ENCODE measurements at places on chromosomes 1 and 21. TPM values are rescaled to one million over a fixed set of nuclear protein-coding genes. Genes with fewer than 3 reads are reported as not detected.

The KANK4 gene
- not detected for total RNA-seq

The PGBD2 gene
- 18.3 TPM for total RNA-seq

The LCE6A gene
- total RNA-seq: not detected

The HAO2 gene
- total RNA-seq: not detected

The CELA3A gene
- total RNA-seq: not detected

The PLCH2 gene
- 26.6 TPM for total RNA-seq

GRCh38 chr1:100585786-100586185 is 47.8 kb downstream of the GPR88 start:
- H3K4me3 ChIP-seq: no peak overlapping the region
- no peak overlapping the region for H3K27ac ChIP-seq
- H3K4me1 ChIP-seq: no peaks in the 10 kb centered on the region
- no peaks in the 10 kb centered on the region for H3K36me3 ChIP-seq
- H3K27me3 ChIP-seq: no peaks in the 10 kb centered on the region
- no peak for DNase-seq

DNA sequence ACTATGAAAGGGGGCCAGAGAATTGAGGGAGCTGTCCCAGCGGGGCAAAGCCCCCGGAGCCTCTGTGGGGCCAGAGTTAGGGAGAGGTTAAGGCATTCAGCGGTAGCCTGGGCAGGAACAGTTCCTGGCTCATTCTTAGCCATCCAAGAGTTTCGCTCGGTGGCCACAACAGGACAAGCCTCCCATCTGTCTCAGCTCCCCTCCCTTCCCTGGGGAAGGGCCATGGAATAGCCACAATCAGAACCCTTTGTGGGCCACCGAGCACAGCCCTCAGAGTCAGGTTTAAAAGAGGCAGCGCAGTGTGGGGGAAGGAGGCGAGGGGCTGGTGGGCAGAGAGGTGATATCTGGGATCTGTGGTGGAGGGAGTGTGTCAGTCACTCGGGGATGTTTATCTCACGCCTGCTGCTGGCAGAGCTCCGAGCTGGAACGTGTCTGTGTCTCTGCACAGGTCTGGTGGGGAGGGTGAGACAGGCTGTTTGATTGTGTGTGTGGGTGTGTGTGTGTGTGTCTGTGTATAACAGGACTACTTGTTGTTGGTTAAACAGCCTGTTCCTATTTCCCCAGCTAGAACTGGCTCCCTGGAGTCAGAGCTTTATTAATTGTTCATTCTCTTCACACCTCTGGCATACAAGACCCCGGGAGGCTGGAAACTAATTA is 49.6 kb upstream of the GOLT1A start:
- H3K36me3 ChIP-seq: no peaks in the 10 kb centered on the region
- H3K27ac ChIP-seq: no peak overlapping the region
- H3K27me3 ChIP-seq: peaks cover 6% of the 10 kb centered on the region
- H3K4me3 ChIP-seq: no peak overlapping the region

DNA sequence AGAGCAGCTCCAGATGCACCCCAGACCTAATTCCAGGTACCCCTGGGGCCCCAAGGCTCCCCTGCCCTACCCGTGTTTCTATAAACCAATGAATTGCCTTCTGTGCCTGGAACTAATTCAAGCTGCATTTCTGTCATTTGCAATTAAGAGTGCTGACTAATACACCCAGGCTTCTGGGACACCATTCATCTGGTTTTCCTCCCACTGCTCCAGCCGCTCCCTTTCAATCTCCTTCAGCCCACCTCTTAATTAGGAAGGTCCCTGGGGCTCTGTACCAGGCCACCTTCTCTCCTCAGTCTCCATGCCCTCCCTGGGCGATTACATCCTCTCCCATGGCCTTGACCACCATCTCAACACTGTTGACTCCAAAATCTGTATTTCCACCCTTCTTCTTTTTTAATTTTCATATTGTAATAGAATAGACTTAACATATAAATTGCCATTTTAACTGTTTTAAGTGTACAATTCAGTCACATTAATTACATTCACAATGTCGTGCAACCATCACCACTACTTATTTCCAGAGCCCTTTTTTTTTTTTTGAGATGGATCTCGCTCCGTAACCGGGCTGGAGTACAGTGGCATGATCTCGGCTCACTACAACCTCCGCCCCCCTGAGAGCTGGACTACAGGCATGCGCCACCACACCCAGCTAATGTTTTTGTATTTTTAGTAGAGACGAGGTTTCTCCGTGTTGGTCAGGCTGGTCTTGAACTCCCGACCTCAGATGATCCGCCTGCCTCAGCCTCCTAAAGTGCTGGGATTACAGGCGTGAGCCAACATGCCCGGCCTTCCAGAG is 9.2 kb upstream of the GJB3 start:
- H3K27me3 ChIP-seq: no peaks in the 10 kb centered on the region
- no peak overlapping the region for H3K27ac ChIP-seq
- H3K4me3 ChIP-seq: no peak overlapping the region
- no peaks in the 10 kb centered on the region for H3K4me1 ChIP-seq

DNA sequence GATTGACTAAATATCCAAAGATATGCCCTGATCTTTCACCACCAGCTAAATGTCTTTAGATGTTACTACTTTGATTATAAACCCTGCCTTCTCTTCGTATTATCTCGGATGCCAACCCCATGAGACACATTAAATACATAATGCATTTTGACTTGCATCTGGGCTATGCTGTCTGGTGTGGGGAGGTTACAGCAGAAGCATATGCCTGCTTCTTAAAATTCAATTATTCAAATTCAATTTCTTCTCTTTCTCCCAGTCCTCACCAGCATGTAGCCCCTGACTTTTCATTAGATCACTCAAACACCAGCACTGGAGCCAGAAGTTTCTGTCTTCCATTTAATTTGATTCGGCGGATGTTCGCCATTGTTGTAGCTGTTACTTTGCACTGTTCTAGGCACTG is 360.7 kb upstream of the CAMK1G start:
- H3K4me1 ChIP-seq: no peaks in the 10 kb centered on the region
- H3K36me3 ChIP-seq: no peaks in the 10 kb centered on the region
- H3K4me3 ChIP-seq: no peak overlapping the region
- no peak for DNase-seq
- H3K27ac ChIP-seq: no peak overlapping the region

DNA sequence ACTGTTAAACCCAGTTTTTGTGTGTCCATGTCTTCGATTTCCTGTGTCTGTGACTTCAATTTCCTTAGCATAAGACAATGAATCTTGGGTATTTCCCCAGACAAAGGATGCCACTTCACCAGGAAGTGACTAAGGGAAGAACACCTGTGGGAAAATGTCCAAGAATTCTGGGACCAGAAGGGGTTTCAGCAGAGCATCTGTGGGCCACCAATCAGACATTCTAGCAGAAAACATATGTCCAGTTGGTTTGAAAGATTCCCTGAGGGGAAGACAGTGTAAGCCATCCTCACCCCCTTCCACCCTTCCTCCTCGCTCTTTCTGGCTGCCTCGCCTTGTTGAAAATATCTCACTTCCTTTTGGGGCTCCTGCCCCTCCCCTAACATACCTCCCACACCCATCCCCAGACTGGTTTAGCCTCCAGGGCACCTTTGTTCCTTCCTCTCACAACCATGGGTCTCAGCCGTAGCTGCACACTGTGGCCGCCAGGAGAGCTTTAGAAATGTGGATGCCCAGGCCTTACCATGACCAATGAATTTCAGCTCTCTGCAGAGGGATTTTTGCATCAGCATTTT is 25.5 kb upstream of the IFNAR1 start:
- H3K4me3 ChIP-seq: no peak overlapping the region
- peaks cover 5% of the 10 kb centered on the region for H3K36me3 ChIP-seq
- H3K27ac ChIP-seq: peak overlapping the region; percentile 10
- H3K4me1 ChIP-seq: peaks cover 37% of the 10 kb centered on the region

- H3K27me3 ChIP-seq: no peaks in the 10 kb centered on the region
- no peaks in the 10 kb centered on the region for H3K36me3 ChIP-seq
- peak overlapping the region; percentile 24 for H3K4me3 ChIP-seq
- DNase-seq: no peak
- H3K27ac ChIP-seq: peak overlapping the region; percentile 39
These were observed 8.4 kb upstream of the SLC19A1 start for GRCh38 chr21:45550522-45551210.

GRCh38 chr1:4227986-4228385 is 327.9 kb upstream of the C1orf174 start:
- H3K4me3 ChIP-seq: no peak overlapping the region
- no peak overlapping the region for H3K27ac ChIP-seq
- DNase-seq: no peak
- no peaks in the 10 kb centered on the region for H3K27me3 ChIP-seq

- H3K36me3 ChIP-seq: no peaks in the 10 kb centered on the region
- no peak for DNase-seq
- H3K27me3 ChIP-seq: no peaks in the 10 kb centered on the region
- H3K27ac ChIP-seq: no peak overlapping the region
These were observed 5.7 kb downstream of the QSOX1 start for GRCh38 chr1:180160357-180160756.

Measured in CD4-positive, alpha-beta memory T cell (primary cell).